ENCODE measurements at places on chromosomes 5 and 9.
A peak's percentile ranks its signal among the peaks of the same experiment; 100 is the strongest.

DNA sequence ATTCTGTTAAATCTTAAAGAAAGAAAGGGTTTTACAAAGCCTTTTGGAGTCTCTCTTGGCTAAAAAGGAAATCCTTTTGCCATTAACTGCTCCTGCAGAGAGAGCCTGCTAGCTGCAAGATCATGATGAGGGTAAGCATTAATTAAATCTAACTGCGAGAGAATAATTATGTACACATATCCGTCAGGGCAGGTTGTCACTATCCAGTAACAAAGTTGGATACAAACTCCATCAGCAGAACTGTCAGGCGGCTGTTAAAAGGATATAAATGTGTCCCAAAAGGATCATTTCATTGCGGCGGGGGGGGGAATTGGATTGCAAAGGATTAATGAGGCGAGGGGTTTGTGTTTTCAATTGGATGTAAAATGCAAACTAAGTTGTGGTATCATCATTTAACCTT lies 289.3 kb downstream of the ASTN2 start:
- DNase-seq = no peak

GRCh38 chr5:17217493-17218352 lies at the start of gene BASP1:
BASP1 (plus strand) TSS chr5:17217631; CDS start chr5:17275217, 57,586 bp downstream.
- peak; percentile 2 for DNase-seq

DNA sequence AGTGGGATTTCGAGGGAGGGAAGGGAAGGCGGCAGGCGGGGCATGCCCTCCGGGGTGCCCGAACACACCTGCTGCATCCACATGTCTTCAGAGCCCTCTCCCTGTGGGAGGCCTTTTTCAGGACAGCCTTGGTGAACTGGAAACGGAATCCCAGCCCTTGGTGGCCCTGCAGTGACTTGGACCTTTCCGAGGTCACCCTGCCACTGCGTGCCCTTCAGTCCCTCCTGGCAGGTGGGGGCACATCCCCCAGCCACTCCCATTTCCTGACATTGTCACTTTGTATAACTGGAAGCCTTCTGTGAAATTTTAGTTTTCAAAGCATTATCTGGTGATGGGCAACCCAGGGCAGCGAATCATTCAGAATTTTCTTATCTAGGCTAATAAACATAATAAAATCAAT lies 11.0 kb upstream of the AHRR start:
- no peak for DNase-seq

GRCh38 chr9:109640580-109641371 lies 139.2 kb upstream of the PALM2AKAP2 start:
- DNase-seq = no peak

GRCh38 chr5:156481741-156482140 lies 154.8 kb downstream of the SGCD start:
- DNase-seq = no peak

DNA sequence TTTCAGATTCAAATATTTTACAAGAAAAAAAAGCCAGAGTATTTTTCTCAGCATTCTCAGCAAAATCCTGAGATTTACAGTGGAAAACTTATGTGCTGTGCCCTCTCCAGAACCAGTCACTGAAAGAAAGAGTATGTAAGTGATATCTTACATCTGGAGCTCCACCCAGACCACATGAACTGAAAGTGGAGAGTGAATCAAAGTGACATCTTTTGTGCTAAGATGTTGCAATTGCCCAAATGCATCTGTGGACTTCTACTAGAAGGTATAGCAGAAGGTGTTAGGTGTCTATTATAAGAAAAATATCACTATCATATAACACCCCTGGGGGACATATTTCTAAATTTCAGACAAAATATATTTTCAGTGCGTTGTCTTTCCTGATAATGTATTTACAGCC lies 49.0 kb upstream of the RIC1 start:
- no peak for DNase-seq

GRCh38 chr5:95913663-95914062 lies 48.0 kb downstream of the ELL2 start:
- DNase-seq = no peak

DNA sequence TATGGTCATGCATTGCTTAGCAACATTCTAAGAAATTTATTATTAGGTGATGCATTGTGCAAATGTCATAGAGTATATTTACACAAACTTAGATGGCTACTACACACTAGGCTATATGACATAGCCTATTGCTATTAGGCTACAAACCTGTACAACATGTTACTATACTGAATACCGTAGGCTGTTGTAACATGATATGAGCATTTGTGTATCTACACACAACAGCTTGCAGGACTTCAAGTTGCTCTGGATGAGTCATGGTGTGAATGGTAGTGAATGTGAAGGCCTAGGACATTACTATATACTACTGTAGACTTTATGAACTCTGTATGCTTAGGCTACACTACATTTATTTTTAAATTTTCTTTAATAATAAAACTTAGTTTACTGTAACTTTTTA lies 107.2 kb upstream of the MAMDC2 start:
- DNase-seq = no peak
